NCI-H1417 treated with DMSO at 0.1 percent for 48 hours (cell line): ENCODE measurements at places on chromosomes 5 and 9.

DNA sequence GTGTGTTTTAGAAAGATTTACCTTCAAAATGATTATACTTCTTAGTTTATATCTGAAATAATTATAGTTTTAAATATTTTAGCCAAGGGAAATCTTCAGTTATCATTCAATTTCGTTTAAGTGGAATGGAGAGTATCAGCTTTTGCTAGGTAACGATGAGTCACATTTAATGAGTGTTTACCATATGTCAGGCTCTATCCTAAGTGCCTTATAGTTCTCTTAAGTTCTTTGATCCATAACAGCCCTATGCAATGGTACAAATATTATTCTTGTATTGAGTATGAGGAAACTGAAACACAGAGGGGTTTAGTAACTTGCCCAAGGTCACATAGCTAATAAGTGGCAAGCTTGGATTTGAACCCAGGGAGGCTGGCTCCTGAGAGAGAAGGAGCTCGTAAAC, 37.5 kb upstream of the SHB start:
- DNase-seq = no peak

DNA sequence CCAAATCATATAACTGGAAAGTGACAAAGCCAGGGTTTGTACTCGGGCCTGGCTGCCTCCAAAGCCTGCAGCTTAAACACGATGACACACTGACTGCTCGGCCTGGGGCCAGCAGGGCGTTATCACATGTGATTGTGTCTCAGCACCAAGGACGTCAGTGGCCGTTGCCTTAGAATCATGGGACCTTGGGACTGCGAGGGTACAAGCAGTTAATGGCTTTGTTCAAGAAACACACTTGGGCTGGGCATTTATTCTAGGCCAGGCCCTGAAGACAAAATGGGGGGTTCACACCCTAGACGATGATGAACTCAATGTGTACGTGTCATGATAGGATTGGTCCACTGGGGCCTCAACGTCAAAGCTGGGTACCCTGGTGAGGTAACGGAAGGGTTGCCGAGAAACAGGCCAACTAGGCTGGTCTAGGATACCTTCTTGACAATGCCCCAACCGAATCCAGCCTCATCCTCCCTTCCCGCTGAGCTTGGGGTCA, 13.0 kb downstream of the SH3PXD2B start:
- no peak for DNase-seq

- no peak for DNase-seq
Observed at GRCh38 chr5:132011622-132012343, at the start of gene ACSL6. ACSL6 (minus strand) TSS chr5:132011658; CDS start chr5:132011553, 105 bp downstream.

DNA sequence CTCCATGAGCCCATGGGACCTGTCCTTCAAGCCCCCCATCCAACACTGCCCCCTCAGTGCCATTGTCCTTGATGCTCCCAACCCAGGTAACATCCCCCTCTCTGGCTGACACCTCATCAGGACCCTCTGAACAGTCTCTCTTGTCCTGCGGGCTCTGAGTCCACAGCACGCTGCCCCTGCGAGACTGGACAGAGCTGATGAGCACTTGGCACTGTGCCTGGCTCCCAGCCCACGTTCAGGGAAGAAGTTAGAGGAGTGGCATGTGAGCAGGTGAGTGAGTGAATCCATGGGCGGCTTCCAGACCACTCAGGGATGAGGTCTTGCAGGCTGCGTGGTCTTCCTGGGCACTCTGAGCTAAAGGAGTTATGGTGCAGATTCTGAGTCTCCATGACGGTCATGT, 70.7 kb downstream of the PAX5 start:
- no peak for DNase-seq

- DNase-seq = no peak
Observed at GRCh38 chr9:114820776-114821501, 15.1 kb upstream of the TNFSF15 start.

- peak; percentile 56 for DNase-seq
Observed at GRCh38 chr5:134845852-134846640, at the start of gene C5orf24. C5orf24 (plus strand) TSS chr5:134845968; CDS start chr5:134854901, 8,933 bp downstream.

DNA sequence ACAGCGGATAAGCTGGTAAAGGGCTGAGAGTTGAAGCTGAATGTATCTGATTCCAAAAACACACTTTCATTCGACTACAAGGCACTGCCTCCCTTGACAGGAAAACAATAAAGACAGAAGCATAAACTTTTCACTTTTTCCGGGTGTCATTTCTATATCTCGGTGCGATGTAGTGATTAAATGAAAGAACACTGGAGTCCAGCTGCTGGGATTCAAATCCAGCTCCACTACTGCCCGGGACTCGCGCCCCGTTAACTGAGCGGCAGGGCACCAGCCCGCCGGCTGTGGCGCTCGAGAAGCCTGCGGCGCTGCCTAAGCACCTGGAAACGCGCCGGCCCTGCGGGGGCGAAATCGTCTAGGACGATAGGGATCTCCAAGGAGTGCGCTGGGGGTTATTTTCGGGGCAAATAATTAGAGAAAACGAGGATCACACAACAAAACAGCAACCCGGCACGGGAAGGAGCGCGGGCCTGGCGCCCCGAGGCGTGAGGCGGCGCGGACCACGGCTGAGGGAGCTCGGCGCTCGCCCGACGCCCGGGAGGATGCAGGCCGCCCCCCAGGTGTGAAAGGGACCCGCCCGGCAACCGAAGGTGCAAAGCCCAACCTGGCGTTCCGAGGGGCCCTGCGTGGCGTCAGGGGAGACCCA, 837 bp downstream of the UIMC1 start:
- DNase-seq = peak; percentile 5

DNA sequence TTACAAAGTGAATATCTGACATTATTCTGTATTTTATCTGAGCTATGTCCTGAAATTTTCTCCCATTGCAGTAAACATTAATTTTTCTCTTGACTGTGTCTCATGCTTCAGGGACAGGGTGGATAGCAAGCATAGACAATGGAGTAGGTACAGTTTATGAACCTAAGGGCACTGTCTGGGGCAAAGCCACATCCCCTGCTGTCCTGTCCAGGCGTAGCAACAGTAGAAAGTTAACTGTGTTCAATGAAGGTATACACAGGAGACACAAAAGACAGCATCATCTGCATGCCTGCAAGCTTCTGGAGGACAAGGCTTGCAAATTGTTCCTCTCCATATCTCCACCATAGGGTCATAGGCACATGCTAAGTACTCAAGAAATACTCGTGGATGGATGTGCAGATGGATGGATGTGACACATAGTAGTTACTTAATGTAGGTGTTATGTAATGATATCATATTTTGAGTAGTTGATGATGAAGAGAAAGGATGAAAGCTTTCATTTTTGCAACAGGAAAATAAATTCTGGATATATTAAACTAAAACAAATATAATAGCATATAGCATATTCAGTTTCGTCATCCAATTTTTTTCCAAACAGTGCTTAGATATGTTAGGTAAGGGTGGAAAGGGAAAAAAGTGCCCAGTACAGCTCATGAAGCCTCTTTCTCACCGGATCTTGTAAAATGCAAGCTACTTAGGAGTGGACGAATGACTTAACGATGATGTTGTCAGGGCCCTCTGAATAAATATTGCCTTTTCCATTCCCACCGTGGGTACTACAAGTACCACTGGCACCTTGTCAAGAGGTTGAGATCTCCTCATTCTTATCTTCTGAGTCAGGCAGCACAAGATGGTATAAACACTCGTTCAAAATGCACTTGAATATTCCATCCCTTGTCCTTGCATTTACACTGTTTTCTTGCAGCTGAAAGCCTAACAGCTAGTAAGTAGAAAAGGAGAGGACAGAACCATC, 19.9 kb upstream of the ZSWIM6 start:
- no peak for DNase-seq

GRCh38 chr5:119302916-119303897, 52.6 kb upstream of the TNFAIP8 start:
- DNase-seq = no peak

DNA sequence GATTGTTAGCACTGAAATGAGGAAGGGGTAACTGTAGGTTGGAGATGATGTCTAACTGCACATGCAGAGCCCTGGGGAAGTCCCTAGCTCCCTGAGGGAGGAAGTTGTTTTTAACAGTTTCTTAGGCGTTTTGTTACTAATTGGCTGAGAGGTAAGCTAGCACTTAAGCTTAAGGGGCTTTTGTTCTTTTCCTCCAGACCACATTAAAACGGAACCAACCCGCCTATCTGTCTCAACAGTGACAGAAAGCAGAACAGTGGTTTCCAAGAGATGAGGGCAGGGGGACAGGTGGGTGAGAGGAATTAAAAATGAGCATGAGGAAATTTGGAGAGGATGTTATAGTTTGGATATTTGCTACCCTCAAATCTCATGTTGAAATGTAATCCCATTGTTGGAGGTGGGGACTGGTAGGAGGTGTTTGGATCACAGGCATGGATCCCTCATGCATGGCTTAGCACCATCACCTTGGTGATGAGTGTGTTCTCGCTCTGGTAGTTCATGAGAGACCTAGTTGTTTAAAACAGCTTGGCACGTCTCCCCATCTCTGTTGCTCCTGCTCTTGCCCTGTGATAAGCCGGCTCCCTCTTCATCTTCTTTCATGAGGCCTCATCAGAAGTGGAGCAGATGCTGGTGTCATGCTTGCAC, 38.9 kb downstream of the LYRM7 start:
- DNase-seq = no peak

DNA sequence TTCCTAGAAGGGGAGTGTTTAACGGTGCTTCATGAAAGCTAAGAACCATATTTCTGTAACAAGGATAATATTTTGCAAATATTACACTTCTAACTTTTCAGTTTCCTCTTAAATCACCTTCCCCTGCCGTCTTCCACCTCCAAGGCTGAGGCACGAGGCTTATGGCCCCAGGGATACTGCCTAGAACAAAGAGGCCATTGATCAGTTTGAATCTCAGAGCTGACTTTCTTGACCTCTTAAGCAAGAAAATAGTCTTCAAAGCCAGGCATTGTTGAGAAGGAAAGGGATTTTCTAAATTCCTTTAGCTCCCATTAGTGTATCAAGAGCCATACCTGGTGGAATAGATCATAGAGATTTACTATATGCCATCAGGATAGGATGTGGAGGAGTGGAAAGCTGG, 566.2 kb downstream of the BNC2 start:
- DNase-seq = no peak

DNA sequence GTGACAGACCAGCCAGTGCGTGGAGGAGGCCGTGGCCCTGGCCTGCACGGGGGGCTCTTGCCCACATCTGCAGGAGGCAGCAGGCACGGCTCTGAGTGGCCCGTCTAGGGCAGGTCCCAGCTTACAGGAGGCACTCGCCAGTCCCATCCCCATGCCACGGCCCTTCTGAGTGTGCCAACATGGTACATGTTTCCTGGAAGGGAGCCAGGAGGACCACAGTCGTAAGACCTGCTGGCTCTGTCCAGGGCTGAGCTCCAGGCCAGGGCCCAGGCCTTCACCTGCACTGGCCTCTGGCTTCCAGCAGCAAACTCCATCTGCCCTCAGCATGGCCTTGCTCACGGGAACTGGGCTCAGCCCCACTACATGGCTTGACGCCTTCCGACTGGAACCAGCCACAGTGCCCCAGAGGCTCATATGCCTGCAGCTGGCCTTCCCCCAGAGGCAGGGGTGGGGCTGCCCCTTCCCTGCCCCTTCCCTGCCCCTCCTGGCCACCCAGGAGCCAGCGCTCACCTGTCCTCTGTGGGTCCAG, 3.8 kb downstream of the NKD2 start:
- no peak for DNase-seq

- peak; percentile 9 for DNase-seq
Observed at GRCh38 chr9:109779711-109780452, at the start of gene PALM2AKAP2. PALM2AKAP2 (plus strand) TSS chr9:109780198; CDS start chr9:109780489, 291 bp downstream.
